ENCODE measurements at places on chromosomes 3 and 15.
A peak's percentile ranks its signal among the peaks of the same experiment; 100 is the strongest.

DNA sequence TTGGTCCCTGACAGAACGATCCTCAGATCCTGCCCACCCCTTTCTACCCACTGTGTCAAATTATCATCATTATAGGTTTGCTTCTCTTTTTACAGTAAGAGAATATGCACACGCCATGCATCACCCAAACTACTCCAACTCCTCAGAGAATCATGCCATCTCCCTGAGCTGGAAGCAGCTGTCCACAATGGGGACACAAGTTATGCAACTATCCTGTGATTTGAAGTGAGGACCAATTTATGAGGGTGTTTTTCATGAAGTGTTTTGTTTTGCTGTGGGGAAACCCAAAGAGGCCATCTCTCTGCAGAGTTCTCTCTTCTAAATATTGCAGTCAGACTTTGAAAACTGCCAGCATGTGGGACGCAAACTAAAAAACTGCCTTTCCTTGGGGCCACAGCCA, 35.8 kb upstream of the TNFSF10 start:
- DNase-seq: no peak

DNA sequence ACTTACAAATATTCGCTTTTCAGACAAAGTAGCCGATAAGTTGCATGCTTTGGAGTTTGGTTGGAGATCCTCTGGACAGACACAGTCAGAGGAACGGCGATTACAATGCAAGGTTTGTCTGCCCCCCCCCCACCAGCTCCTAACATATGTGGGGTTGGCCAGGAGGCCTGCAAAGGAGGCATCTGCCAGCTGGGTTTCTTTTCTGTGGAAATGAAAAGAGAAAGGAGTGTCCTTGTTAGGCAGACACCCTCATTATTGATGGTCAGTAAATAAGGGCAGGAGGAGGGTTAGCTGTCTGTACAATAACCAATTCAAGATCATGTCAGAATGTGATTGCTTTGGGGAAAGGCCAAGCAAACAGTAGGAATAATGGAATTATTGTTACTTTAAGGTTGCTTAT, 49.1 kb downstream of the TLNRD1 start:
- DNase-seq: no peak

GRCh38 chr3:23490459-23490858, 287.3 kb downstream of the UBE2E2 start:
- DNase-seq: no peak

DNA sequence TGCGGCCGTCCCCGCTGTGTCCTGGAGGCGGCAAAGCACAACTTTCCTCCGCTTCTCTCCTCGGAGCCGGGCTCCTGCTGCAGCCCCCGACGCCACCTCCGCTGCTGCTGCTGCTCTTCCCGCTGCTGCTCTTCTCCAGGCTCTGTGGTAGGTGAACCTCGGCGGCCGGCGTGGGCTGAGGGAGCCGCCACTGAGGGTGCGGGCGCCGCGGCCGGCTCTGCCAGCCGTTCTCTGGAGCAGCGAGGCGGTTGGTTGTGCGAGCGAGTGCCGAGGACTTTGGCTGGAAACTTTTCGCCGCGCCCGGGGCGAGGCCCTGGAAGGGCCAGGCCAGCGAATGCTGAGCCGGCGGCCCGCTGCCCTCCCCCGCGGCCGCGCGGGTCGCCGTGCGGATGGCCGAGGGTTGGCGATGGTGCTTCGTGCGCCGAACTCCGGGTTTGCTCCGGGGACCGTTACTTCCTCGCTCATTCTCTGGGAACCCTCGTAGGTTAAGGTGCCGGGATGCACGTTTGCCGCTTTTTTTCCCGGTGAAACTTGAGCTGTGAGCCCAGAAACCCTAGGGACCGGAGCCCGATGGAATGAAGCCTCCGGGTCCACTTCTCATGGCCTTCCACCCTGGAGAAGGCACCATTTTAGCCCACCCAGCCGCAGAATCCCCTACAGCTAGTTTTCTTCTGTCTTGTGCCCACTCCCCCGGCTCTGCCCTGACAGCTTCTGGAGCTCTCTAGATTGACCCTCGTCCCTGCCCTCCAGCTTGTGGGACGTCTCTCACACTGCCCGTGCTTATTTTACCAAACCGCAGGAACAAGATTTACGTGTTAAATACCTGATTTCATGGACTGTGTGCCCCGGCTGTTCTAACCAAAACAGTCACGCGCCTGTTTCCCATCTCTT, 660 bp downstream of the NECTIN3 start:
- DNase-seq: no peak

DNA sequence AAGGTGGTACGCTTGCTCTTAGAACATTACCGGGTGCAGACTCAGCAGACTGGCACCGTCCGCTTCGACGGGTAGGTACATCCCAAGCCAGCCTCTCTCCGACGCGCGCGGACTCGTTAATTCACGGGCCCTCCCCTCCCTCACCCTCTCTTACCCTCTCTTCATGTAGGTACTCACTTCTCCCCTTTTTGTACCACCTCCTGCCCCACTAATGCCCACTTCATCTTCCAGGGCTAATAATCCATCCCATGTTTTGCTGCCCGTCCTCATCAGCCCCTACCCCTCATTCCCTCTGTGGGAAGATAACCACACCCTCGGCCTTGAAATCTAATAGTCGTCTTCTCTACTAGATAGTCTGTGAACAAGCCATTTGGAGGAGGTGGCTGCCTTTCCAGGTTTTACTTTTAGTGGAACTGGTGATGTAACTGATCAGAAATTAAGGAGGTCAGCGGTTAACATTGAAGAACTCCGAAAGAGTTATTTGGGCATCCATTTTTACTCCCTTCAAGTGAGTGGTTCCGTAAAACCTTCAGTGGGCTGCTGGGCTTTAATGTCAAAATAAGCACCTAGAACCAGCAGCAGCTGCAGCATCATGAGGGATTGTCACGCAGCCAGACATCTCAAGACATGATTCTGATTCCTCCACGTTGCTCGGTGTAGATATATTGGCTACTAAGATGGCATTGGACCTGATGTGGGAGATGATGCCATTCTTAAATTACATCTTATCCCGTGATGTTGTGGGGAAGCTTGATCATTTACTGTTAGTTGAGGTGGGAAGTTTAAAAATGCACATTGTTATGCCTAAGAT, 1.3 kb downstream of the FEM1B start:
- DNase-seq: no peak

- no peak for DNase-seq
Observed at GRCh38 chr3:150996731-150997130, 24.2 kb upstream of the CLRN1 start.

- DNase-seq: no peak
Observed at GRCh38 chr15:56058986-56059385, 65.6 kb upstream of the NEDD4 start.

DNA sequence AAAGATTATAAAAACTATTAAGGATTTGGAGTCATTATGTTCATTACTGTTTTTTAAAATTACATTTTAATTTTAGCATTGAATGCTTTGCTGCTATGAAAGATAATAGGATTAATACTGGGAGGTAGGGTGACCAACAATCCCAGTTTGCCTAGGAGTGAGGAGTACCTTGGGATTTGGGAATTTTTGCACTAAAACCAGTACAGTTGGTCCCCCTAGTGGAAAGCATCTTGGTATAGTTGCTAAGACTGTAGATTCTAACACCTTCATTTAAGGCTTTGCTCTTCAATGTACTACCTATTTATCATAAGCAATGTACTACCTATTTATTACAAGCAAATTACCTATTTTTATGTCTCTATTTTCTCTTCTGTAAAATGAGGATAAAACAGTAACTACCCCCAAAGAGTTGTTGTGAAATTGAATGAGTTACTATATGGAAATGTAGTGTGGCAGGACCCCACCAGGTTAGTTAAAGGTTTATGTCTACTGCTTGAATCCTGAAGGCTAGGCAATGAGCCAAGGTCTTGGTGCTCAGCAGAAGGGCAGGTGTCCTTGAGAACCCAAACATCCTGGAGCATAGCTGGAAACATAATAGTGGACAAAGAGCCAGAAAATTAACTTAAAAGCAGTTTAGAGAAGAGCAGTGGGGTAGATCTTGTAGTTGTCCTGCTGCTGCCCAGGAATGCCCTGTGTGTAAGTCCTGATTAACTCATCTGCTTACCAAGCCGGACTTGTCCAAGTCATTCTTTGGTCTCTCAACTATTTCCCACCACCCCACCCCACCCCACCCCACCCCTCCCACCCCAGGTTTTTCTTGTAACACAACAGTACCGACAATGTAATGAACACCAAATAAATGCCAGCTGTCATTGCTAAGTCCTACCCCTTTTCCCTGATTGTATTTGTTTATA, 49.2 kb upstream of the NMD3 start:
- no peak for DNase-seq

DNA sequence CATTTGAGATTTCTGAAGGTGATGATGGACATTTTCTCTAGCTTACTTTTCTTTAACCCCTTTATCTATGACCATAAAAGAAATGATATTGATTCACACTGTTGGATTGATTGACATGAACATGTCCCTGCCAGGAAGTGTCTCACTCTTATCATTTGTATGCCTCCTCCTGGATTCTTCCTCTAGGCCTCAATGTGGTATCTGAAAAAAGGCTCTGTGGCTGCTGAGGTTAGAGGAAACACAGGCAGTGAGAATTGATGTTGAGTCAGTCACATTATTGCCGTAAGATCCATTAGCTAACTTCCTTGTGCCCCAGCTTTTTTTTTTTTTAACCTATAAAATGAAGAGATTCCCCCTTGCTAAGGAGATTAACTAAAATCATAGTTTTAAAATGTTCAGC, 8.0 kb upstream of the THRB start:
- no peak for DNase-seq

GRCh38 chr3:66053550-66054094, 14.9 kb upstream of the MAGI1 start:
- no peak for DNase-seq

- no peak for DNase-seq
Observed at GRCh38 chr15:99963096-99963825, 230.0 kb upstream of the LYSMD4 start.

- no peak for DNase-seq
Observed at GRCh38 chr3:155046935-155047334, 33.2 kb upstream of the MME start.

GRCh38 chr3:52004163-52004787, 8.6 kb upstream of the RPL29 start:
- no peak for DNase-seq

DNA sequence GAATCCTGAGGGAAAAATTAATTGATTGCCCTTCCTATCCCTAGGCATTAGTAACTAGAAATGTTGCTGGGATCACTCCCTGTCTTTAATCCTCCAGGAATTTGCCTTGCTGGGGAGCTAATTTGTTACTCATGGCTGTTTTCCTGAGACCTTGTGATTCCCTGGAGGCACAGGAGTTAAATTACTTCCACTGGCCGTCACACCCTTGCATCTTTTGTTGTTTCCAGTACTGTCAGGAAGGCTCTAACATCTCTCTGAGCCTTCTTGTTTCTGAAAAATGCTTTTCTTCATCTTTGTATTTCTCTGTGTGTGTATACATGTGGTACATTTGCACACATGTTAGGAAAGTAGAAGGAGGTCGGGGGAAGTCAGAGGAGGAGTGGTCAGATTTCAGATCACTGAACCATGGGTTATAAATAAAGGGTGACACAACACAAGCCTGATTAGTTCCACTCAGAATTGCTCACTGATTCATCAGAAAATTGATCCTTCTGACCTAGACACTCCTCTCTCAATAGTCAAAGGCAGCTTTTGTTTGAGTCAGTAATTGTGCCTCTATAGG, 23.5 kb upstream of the LRRFIP2 start:
- DNase-seq: no peak

DNA sequence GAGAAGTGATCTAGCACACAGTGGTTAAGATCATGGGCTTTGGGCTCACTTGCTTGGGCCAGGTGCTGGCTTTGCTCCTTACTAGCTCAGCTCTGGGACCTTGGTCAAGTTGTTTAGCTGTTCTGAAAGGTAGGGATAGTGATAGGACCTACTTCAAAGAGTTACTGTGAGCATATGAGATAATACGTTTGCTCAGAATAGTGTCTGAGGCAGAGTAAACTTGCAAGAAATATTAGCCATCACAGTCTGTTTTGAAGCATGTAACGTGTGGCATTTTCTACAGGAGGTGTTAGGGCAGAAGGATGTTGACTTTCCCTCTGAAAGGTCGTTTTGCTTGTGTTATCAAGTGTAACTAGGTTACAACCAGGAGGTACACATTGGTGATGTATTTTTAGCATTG, 34.5 kb upstream of the NFKBIZ start:
- DNase-seq: no peak

- DNase-seq: no peak
Observed at GRCh38 chr3:137217733-137218132, 259.9 kb downstream of the IL20RB start.

DNA sequence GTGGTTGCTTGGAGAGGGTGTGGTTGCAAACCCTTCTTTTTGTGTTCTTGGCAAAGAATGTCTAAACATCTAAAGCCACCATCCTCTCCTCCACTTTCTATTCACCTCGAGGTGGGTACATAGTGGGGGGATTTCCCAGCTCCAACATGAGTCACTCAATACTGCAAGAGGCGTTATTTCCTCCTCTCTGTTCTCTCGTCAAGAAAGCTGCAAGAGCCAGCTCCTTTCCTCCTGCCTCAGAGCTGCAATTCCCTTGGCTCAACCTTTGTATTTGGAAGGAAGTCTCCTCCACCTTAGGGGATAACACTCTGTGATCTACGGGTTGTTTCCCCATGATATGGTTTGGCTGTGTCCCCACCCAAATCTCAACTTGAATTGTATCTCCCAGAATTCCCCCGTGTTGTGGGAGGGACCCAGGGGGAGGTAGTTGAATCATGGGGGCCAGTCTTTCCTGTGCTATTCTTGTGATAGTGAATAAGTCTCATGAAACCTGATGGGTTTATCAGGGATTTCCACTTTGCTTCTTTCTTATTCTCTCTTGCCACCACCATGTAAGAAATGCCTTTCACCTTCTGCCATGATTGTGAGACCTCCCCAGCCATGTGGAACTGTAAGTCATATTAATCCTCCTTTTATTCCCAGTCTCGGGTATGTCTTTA, 138.4 kb downstream of the PLCL2 start:
- no peak for DNase-seq

- no peak for DNase-seq
Observed at GRCh38 chr3:100753846-100754245, 44.6 kb downstream of the TFG start.

- DNase-seq: no peak
Observed at GRCh38 chr3:112925969-112926368, 48.9 kb downstream of the CD200R1 start.

- DNase-seq: no peak
Observed at GRCh38 chr3:120098710-120099109, 4.5 kb upstream of the GSK3B start.

- DNase-seq: peak; percentile 30
Observed at GRCh38 chr15:93894438-93895036, 336.8 kb upstream of the MCTP2 start.

DNA sequence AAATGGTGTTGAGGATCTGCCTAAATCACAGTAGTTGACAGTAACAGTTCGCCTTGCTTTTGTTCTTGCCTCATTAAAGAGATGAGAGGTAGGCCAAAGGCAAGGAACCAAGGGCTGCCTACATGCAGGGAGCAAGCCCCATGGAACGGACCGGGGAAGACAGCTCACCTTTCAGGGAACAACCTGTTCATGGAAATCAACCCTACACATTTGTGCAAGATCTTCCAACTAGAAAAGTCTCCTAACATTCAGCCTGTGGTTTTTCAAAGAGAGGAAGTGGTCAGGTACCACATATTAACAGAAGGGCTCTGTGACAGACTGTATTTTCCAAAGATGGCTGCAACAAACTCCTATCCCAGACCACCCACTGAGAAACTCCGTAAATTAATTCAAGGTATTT, 1031.8 kb upstream of the NR2F2 start:
- DNase-seq: no peak
